Stimulated activated CD4-positive, alpha-beta T cell treated with anti-CD3 and anti-CD28 coated beads, Interleukin-12 subunit alpha, Interleukin-12 subunit beta, amount 100 ng/mL, for 4 hours (primary cell): ENCODE measurements at places on chromosomes 13 and 19.
A peak's percentile ranks its signal among the peaks of the same experiment; 100 is the strongest.

DNA sequence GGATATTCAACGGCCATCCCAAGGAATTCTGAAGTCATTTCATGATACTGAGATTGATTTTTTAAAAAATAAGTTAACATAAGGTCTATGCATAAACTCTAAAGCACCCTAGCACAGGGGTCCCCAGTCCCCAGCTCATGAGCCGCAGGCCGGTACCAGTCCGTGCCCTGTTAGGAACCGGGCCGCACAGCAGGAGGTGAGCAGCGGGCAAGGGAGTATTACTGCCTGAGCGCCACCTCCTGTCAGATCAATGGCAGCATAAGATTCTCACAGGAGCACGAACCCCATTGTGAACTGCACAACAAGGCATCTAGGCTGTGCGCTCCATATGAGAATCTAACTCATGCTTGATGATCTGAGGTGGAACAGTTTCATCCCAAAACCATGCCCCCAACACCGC, 31.0 kb downstream of the RCBTB1 start:
- no peak for DNase-seq

DNA sequence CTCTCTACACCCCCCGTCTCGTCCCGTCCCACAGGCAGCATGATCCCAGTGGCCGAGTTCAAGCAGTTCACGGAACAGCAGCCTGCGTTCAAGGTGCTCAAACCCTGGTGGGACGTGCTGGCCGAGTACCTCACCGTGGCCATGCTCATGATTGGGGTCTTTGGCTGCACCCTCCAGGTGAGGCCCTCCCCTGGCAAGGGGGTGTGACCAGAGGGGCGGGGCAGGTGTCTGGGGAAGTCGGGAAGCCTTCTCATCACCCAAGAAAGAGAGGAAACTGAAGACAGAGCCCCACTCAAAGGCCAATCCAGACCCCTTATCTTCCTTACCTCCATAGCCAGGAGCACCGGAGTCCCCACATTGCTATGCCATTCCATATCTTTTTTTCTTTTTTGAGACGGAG, 7.3 kb downstream of the LRRC8E start:
- no peak for DNase-seq

DNA sequence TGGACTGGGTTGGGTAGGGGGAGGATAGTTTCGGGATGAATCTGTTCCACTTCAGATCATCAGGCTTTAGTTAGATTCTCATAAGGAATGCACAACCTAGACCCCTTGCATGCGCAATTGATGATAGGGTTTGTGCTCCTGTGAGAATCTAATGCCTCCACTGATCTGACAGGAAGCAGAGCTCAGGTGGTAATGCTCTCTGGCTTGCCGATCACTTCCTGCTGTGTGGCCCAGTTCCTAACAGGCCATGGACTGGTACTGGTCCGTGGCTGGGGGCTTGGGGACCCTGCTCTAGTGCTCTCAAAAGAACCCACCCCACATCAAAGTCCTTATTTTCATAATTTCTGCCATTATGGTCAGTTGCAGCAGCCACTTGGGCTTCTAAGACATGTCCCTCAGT, 30.1 kb downstream of the DNAJC3 start:
- no peak for DNase-seq

- DNase-seq, result no peak
Observed at GRCh38 chr13:52001120-52001731, 10.0 kb downstream of the ATP7B start.

GRCh38 chr19:40279761-40280607, 5.2 kb downstream of the AKT2 start:
- DNase-seq, result no peak

GRCh38 chr13:70162141-70162540, 53.9 kb upstream of the KLHL1 start:
- DNase-seq, result no peak

DNA sequence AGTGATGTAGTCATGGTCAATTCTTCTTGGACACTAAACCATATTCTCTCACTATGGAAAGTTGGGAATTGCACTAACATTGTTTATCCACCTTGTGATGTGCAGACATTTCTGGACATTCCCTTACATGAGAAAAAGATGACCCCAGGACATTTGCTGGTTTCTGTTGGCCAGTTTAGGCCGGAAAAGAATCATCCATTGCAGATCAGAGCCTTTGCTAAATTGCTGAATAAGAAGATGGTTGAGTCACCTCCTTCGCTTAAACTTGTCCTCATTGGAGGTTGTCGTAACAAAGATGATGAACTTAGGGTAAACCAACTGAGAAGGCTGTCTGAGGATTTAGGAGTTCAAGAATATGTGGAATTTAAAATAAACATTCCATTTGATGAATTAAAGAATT, at the start of gene UTP14C:
Gene UTP14C (plus strand): TSS at position 211 of the 400 bp plus-strand sequence. CDS start 4,114 bp downstream, outside the sequence.
- DNase-seq, result no peak

- DNase-seq, result no peak
Observed at GRCh38 chr19:33366897-33367296, 6.6 kb upstream of the CEBPG start.

DNA sequence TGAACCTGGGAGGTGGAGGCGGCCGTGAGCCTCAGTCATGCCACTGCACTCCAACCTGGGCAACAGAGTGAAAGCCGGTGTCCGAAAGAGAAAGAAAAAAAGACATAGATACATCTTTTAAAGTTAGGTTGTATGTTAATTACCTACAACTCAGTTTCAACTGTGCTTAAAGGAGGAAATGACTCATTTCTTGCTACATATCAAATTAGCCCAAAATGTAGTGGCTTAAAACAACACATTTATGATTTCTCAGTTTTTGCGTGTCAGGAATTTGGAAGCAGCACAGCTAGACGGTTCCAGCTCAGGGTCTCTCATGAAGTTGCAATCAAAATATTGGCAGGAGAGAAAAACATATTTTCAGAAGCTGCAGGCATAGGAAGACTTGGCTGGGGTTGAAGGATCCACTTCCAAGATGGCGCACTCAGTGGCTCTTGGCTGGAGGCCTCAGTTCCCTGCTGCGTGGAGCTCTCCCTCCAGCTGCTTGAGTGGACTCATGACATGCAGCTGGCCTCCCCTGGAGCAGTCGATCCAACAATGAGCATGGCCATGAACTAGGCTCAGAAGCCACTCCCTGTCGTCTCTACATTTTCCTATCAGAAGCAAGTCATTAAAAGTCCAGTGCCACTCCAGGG, 7.1 kb downstream of the LDLR start:
- peak; percentile 31 for DNase-seq

- DNase-seq, result no peak
Observed at GRCh38 chr19:347946-348861, 3.6 kb upstream of the MIER2 start.

GRCh38 chr13:39915418-39915817, 260.0 kb downstream of the COG6 start:
- DNase-seq, result no peak

GRCh38 chr19:44943801-44944249, 1.8 kb downstream of the APOC4 start:
- no peak for DNase-seq

GRCh38 chr13:50320271-50320862, 305.1 kb downstream of the KCNRG start:
- no peak for DNase-seq

DNA sequence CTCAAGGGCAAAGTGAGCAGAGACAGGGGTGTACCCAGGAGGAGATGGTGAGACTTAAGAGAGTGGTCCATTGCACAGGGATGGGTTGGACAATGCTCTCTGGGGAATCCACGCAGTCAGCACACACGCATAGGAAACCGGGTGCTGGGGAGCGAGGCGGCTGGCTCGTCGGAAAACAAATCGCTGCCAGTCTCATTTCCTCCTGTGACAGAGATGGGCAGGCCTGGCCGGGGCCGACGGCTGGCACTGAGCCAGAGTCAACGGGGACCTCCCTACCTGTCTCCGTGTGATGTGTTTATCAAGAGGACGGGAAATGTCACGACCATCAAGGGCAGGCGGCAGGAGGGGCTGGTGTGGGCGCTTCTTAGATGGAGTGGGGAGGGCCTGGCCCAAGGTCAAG, 27.3 kb downstream of the PTPRS start:
- DNase-seq, result no peak

DNA sequence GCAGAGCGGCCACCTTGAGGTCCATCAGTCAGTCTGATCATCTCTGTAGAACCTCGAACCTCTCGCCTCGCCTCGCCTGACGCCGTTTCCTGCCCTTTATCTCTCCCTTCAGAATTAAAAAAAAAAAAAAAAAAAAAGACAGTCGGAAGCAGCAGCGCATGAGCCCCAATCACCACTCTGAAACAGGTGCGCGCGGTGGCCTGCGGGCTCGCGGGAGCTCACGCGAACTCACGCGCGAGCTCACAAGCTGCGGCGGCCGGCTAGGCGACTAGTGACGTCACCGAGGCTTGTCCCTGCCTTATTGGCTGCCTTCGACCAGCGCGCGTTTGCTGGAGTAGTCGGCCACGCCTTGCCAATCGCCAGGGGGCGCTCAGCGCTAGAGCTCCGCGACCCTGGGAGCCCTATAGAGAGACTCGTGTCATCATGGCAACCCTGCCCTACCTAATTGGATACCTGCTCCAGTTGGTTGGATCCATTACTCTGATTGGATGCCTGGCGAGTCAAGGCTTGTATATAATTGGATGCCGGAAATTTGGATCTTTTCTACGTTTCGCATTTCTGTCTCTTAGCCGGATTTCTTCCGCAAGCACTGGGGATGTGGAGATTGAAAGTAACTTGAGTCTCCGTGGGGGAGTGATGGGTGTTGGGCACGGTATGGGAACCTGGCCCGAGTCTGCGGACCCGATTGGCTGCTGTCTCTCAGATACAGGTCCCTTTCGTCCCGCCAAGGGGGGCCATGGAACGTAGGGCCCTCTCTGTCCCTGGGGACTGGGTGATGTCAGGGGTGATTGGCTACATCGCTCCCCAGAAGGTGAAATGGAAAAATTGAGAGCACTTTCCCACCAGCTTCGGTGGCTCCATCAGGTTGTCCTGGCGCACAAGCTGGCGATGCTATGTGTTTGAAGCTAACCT, 31.6 kb downstream of the SYT3 start:
- peak; percentile 74 for DNase-seq

DNA sequence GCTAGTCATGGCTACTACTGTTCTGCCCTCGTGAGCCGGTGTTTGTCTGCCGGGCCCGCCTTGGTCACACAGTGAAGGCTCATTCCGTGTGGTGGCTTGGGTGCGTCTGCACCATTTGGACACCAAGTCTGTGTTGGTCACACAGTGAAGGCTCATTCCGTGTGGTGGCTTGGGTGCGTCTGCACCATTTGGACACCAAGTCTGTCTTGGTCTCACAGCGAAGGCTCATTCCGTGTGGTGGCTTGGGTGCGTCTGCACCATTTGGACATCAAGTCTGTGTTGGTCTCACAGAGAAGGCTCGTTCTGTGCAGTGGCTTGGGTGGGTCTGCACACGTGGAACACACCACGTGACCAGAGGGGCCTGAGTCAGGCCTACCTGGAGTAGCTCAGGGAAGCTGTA, 29.0 kb upstream of the DCUN1D2 start:
- no peak for DNase-seq

DNA sequence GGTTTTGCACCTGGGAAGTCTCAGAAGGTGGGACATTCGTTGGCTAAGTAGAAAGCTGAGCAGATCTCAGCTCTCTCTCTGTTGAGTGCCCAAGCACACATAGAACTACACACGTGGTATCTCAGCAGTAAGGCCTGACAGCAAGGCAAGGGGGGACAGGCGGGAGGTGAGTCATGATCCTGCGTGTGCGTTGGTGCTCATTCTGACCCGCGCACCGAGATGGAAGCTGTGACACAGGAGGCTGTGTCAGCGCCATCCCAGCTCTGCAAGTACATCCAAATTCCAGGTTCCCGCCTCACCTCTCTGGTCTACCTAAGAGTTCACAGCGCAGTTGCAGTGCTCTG, 135.7 kb downstream of the USP12 start:
- no peak for DNase-seq

- no peak for DNase-seq
Observed at GRCh38 chr19:17499648-17500446, 11.6 kb upstream of the PGLS start.

GRCh38 chr19:52115526-52116053, 20.0 kb upstream of the ZNF841 start:
- no peak for DNase-seq

DNA sequence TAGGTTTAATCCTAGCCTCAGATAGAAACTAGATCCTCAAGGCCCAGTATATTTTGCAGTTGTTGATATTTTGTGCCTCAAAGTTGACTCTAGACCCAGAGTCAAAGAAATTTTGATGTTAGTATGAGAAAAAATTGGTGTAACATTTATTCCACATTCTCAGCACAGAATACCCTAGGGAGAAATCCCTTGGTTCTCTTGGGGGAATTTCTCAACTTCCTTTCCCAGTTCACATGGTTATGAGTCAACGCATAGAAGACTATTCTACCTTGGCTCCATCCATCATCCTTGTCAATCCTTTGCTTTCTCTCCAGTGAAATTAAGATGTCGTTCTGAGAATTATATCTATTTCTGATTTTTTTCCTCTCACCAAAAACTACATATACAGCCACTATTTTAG, 145.3 kb downstream of the POSTN start:
- no peak for DNase-seq

DNA sequence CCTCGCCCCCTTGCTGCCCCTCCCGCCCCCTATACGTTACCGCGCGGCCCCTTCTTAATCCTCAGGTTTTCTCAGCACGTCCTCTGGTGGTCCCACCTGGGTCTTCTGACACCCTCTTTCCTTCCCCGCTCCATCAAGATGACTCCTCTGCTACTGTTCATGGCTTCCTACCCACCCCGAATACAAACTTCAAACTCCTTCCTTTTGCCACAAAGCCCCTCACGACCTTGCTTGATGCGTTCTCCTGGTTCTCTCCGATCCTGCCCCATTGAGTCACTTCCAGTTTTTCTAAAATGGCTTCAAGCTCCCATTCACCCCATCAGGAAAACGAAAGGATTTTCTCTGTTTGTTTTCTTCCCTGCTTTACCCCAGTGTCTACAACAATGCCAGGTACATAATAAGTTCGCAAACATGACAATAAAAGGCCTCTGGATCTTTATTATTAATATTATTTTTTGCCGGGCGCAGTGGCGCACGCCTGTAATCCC, 734 bp upstream of the SERTAD3 start:
- DNase-seq, result no peak

DNA sequence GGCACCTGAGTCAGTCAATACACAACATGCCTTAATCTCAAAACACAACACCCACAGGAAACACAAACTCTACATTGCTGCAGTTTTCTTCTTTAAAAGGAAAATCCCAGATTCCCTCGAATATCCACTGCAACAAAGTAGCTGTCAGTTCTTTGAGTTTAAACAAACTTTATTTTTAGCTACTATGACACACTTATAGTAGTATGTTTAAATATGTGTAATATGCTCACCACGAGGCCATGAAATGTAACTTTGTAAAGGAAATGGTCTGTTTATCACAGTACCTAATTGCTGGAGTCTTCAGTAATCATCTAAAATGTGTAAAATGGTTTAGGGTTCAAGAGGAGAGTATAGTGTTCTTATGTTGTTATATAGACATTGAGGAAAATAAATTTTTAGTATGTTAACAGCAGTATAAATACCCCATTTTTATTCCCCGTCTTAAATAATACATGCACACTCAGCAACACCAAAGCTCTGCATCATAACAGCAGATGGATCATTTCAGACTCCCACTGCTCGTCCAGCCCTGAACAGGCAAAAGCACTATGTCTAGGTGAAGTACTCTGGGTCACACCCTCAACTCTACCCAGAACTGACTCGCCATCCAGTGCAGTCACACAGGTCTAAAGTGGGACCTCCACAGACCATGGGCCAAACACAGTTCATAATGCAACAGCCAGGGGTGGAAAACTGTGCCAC, 20.6 kb downstream of the TUBGCP3 start:
- DNase-seq, result no peak

- peak; percentile 54 for DNase-seq
Observed at GRCh38 chr13:94674609-94675348, 37.6 kb downstream of the SOX21 start.

GRCh38 chr13:99266827-99267226, 8.6 kb upstream of the GPR18 start:
- no peak for DNase-seq
